ENCODE measurements at places on chromosomes 2 and 18.

DNA sequence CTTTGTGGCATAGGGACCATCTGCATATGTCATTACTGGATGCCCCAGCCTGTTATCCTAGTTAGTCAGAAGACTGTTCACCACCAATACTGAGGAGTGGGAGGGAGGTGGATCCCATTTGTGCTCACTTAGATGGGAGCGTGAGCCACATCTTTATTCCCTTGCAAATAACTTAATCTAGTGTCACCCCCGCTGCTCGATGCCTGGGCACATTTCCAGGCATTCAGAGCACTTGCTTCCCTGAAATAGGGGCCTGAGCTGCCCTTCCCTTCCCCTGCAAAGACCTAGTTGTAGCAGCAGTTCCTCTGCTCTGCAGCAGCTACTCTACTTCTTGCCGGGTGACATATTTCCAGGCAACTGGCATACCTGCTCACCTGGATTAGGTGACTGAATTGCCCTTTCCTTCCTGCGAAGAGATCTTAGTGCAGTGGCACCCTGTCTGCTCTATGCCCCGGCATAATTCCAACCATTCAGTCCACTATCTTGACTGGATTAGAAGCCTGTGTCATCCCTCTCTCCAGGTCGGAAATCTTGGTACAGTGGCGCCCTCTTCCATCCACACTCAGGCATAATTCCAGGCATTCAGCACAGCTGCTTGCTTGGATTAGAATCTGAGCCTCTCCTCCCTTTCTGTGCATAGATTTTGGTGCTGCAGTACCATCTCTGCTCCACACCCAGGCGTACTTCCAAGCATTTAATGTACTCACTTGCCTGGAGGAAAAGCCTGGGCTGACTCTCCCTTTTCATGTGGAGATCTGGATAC, 1389.1 kb upstream of the TMEFF2 start:
- no peak for DNase-seq

GRCh38 chr2:233976690-233977294, 59.6 kb downstream of the TRPM8 start:
- DNase-seq, result peak; percentile 51

GRCh38 chr2:145321344-145321743, 801.4 kb upstream of the ZEB2 start:
- DNase-seq, result no peak

- no peak for DNase-seq
Measured at GRCh38 chr2:69464575-69464974, 27.3 kb upstream of the NFU1 start.

DNA sequence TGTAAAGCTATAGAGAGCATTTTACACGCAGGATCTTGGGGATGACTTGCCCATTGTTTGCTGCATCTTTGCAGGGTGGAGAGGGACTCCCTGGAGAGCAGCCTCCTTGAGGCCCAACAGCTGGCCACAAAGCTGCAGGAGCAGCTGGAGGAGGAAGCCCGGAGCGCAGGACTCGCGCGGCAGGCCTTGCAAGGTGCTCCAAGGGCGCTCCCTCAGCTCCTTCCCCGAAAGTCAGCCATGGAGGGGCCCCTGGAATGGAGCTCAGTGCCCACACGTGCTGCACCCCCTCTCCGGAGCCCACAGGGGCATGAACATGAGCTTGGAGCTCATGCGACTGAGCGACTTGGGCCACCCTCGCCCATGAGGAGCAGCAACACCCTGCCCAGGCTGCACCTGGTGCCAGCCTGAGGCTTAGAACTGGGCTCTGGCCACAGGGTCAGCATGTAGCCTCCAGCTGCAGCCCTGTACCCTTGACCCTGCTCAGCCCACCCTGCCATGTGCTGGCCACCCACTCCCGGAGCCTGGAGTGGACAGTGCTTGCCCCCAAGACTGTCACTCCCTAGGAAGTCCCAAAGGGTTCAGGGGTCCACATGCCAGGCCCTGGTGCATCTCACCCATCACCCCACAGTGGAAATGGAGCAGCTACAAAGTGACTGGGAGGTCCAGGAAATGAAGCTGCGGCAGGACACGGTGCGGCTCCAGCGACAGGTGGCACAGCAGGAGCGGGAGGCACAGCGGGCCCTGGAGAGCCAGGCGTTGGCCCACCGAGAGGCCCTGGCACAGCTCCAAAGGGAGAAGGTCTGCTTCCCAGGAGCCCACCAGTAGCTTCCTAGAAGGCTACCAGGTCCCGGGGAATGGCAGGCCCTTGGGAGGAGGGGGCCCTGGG, 43.0 kb downstream of the CROCC2 start:
- no peak for DNase-seq

- DNase-seq, result no peak
Measured at GRCh38 chr2:121200419-121201315, 84.3 kb downstream of the TFCP2L1 start.

DNA sequence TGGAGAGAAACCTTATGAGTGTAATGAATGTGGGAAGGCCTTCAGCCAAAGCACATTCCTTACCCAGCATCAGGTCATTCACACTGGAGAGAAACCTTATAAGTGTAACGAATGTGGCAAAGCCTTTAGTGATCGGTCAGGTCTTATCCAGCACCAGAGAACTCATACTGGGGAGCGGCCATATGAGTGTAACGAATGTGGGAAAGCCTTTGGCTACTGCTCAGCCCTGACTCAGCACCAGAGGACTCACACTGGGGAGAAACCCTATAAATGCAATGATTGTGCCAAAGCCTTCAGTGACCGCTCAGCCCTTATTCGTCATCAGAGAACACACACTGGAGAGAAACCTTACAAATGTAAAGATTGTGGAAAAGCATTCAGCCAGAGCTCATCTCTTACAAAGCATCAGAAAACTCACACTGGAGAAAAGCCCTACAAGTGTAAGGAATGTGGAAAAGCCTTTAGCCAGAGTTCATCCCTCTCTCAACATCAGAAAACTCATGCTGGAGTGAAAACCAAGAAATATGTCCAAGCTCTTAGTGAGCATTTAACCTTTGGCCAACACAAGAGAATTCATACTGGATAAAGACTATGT, 7.8 kb downstream of the ZNF892 start:
- no peak for DNase-seq

- no peak for DNase-seq
Measured at GRCh38 chr2:216693414-216694080, 1.8 kb downstream of the IGFBP5 start.

DNA sequence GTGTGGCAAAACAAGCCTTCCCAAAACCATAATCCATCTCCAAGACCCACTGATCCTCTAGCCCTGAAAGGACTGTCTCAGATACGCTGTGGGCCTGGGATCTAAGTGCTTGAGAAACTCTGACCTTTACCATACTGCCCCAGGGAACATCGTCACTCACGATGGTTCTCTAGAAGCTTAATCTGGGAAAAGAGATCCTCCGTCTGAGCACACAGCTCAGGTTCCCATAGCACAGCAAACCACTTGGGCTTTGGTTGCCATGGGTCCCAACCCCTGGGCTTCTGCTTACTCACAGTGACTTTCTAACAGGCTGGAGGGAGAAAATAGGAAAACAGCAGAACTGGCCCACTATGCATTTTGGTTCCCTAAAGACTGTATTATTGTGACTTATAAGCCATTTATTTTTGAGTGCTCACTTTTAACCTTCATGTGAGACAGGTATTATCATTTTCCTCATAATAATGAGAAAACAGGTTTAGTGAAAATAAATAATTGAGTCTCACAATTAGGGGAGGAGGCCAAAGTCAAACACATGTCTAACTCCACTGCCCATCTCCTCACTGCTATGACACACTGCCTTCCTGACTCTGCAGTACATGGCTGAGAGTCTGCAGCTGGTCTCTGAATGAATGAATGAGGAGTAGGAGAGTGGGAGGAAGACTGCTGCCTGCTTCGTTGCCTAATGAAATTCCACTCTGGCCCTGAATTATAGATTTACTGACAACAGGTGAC, 46.7 kb downstream of the REEP1 start:
- no peak for DNase-seq

- DNase-seq, result peak; percentile 80
Measured at GRCh38 chr18:62329691-62330454, 4.8 kb downstream of the TNFRSF11A start.

- DNase-seq, result peak; percentile 51
Measured at GRCh38 chr2:47189635-47190034, 34.5 kb upstream of the STPG4 start.

DNA sequence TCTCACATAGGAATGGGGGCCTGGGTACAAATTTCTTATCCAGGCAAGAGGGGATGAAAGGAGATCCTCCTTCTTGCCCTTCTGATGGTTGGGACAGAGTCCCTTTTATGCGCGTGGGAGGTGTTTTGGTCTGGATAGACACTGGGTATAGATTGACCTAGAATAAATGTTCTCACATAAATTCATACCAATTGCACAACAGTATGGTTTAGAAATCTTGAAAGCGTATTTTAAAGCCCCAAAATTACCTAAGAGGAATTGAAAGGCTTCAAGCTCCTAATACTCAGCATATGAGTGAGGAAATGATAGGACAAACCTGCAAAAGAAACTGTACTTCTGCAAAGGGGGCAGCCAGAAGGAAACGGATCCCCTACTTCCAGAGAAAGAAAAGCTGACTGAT, 2.6 kb upstream of the BCL2 start:
- DNase-seq, result no peak

- no peak for DNase-seq
Measured at GRCh38 chr18:8795586-8796325, 90.4 kb downstream of the MTCL1 start.

DNA sequence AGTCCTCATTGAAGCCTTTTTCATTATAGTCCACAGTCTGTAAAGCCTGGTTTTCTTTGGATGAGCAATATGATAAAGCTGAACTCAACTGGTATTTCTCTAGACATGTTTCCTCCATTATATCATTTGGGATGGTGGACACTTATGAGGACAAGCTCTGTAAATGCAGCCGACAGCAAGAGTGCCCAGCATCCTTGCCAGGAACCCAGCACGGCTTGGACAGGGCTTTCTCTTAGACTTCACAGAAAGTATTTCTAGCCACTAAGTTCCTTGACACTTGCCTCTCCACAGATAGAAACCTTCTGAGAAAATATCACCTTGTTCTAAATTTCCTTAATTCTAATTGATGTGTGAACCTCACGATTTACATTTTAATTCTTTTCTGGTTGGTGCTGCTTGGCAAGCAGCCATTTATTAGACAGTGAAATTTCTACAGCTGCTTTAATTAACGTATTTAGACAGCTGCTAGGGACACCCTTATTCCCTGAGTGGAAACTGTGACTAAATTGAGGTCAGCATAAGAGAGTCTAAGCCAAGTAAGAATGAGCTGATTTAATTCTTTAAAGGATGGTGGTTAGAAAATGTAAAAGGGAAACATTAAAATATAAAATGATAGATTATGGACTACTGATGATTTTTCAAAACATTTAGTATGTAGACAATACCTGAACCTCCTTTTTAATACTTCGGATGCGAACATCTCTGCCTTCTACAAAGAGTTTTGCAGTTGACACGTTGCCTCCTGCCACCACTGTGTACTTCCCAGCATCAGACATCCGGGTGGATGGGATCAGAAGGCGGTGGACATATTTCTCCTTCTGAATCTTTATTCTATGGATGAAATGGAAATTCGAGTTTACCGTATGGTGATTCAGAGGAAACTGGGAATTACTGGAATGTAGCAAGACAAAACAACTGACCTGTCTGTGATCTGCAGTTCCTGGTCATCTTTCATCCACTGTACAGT, 39.8 kb downstream of the TTN start:
- DNase-seq, result no peak

GRCh38 chr2:69453475-69454129, 16.4 kb upstream of the NFU1 start:
- DNase-seq, result no peak

DNA sequence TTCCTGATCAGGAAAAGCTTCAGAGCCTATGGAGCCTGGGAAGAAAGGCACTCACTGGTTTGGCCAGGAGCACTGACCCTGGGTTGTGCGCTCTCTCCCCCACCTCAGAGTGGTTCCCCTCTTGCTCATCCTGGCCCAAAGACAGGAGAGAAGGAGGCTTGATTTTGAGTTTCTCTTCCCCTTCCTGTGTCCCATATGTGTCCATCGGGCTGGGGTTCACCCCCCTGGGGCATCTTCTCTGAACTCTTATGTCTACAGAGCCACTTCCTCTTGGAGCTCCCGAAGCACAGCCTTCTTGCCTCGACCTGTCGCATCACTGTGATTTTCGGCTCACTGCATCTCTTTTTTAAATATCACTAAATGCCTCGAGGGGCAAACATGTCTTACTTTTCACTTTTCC, 692.3 kb downstream of the RNF144A start:
- no peak for DNase-seq

GRCh38 chr2:212489719-212490346, 48.8 kb downstream of the ERBB4 start:
- DNase-seq, result no peak

DNA sequence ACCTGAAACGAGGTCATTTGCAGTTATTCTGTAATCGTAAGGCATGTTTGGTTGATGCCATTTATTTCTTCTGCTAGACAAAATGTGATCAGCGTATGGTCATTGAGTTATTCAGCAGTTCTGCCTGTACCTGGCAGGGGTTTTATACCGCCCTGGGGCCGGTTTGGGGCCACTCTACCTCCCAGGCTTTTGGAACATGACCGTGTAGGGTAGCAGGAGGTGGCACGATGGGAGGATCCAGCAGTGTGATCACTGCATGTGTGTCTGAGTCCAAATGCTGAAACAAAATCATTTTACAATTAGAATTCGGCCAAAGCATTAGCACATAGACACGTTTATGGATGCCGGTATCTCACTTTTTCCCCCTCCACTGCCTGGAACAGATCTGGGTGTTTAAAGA, 26.7 kb downstream of the LPIN1 start:
- no peak for DNase-seq

- no peak for DNase-seq
Measured at GRCh38 chr2:222688917-222689316, 17.5 kb downstream of the MOGAT1 start.

DNA sequence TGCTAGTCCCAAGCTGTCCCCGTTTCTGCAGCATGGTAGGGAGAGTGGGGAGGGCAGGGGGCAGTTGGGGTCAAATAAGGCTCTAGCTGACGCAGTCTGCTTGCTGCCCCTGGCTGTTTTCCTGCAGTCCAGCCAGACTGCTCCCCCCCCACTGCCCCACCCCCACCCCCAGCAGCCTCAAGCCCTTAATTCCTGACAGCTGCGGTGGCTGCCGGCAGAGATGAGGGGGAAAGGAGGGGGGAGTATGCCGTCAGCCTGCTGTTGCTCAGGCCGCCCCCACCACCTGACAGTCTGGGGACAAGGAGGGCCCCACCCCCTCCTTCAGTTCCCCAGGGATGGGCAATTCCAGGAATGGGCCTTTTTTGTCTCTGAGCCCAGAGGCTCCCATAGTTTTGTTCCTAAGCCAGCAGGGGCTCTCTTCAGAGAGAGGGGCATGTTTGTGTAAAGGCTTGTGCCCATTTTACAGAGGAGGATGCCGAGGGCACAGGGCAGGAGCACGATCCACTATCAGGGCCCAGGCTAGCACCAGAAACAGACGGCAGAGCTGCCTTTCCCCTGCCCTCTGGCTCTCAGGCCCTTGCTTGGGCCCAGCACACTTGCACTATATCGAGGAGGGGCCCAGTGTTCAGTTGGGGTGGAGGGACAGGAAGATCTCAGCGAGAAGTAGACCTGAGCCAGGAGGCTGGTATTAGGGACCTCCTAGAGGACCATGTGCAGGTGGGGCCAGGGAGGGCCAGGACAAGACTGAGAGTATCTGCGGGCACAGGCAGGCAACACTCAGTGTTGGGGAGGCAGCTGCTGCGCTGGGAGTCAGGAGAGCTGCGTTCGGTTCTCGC, 1.5 kb upstream of the WNT10A start:
- DNase-seq, result no peak

Measured in AG08396 (cell line).